ENCODE measurements at places on chromosomes 2 and 18.

GRCh38 chr2:239223310-239224198 is 177.3 kb downstream of the HDAC4 start:
- DNase-seq: no peak

GRCh38 chr18:51077217-51077616 is 47.2 kb downstream of the SMAD4 start:
- no peak for DNase-seq

DNA sequence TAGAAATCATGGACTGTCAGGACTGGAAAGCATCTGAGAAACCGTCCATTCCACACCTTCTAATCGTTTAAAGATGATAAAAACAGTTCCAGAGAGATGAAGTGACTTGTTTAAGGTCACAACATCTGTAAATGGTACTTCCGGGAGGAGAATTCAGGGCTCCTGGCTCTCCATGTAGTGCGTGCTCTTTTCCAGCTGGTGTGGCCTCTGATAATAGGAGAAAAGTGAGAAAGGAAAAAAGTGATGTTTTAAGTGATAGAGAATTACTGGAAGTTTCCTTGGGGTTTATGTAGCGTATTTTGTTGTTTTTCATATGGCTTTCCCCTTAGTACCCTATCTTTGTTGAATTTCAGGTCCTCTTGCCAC is 663 bp downstream of the C2orf49 start:
- DNase-seq: no peak

DNA sequence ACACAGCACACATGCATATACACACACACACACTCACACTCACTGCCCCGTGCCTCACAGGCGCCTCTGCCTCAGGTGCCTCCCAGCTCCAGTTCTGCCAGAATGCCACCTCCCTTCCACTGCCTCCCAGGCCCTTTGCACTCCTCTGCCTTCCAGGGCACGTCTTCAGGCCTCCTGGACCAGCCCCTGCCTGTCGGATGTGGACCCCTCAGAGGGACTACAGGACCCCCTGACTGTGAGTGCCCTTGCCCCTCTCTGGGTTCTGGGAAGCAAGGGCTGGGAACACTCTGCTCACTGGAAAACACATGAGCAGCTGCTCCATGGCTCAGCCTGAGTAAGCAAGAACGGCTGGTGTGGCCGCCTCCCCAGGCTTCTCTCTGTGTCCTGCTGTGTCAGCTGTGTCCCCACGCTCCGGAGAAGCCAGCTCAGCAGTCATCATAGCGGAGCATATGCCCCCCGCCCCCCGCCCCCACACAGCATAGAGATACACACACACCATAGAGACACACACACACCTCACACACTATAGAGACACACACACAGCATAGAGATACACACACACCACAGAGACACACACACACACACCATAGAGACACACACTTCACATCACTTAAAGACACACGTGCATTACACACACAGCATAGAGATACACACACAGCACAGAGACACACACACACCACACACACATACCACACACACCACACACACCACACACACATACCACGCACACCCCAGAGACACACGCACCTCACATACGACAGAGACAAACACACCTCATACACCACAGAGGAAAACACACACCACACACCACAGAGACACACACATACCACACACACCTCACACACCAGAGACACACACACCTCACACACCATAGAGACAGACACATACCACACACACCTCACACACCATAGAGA is 271.3 kb downstream of the CYRIA start:
- no peak for DNase-seq

DNA sequence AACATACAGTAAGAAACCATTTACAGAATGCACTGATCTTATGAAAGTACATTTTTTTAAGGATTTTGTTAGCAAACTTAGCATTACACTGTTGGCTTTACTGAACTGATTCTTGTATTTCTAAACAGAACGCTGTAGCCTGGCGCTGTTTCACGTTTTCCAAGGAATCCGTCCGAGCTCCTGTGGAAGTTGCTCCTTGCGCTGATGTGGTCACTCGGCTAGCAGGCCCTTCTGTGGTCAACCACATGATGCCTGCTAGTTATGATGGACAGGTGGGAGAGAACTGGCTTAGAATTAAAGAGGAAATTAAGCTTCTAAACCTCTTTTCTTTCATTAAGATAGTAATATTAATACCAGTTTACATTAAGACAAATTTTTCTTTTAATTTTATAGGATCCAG is 76.8 kb downstream of the CEP192 start:
- DNase-seq: no peak

GRCh38 chr2:99032786-99033185 is 96.8 kb upstream of the CRACDL start:
- no peak for DNase-seq

DNA sequence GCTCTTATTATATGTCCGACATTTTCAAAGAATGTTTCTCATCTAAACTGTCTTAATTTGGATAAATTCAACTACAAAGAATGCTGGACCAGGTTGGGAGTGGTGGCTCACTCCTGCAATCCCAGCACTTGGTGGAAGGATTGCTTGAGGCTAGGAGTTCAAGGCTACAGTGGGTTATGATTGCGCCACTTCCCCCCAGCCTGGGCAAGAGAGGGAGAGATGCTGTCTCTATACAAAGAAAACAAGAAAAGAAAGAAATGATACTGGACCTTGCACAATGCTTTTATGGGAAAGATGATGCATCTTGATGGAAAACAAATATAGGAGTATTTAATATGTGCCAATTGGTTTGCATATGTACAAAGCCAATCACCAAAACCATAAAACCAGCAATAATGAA is 296.7 kb downstream of the LPIN1 start:
- no peak for DNase-seq

- DNase-seq: no peak
Observed at GRCh38 chr2:23203383-23203782, 181.6 kb upstream of the KLHL29 start.

Data from left renal pelvis (tissue), 4 donors.